Brain (organoid and tissue), 16 donors: ENCODE measurements at places on chromosomes 12 and 14.

GRCh38 chr14:85535991-85536832, 6.3 kb downstream of the FLRT2 start:
- DNase-seq: peak; percentile 49

- DNase-seq: no peak
Measured at GRCh38 chr14:50551877-50552276, 8.1 kb upstream of the ATL1 start.

DNA sequence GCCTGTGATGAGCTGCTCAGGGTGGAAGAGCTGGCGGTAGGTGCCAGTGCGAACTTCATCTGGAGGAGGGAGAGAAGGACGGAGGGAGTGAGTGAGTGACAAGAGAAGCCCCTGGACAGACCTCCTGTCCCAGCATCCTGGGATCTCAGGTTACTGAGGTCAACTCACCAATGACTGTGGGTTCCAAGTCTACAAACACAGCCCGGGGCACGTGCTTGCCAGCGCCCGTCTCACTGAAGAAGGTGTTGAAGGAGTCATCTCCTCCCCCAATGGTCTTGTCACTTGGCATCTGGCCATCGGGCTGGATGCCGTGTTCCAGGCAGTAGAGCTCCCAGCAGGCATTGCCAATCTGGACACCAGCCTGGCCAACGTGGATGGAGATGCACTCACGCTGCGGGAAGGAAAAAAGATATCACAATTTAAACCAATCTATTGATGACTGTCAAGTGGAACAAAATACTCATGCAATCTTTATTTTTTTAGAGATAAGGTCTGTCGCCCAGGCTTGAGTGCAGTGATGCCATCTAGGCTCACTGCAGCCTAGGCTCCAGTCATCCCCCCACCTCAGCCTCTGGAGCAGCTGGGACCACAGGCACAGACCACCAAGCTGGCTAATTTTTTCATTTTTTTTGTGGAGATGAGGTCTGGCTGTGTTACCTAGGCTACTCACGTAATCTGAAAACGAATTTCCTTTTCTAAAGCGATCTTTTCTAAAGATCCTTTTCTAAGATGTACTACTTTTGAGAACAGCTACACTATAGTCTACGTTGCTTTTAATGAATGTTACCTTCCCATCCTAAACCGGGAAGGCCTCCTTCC, 1.7 kb downstream of the TUBA1B start:
- no peak for DNase-seq

GRCh38 chr12:10408842-10409241, 715 bp downstream of the KLRC4 start:
- DNase-seq: no peak

DNA sequence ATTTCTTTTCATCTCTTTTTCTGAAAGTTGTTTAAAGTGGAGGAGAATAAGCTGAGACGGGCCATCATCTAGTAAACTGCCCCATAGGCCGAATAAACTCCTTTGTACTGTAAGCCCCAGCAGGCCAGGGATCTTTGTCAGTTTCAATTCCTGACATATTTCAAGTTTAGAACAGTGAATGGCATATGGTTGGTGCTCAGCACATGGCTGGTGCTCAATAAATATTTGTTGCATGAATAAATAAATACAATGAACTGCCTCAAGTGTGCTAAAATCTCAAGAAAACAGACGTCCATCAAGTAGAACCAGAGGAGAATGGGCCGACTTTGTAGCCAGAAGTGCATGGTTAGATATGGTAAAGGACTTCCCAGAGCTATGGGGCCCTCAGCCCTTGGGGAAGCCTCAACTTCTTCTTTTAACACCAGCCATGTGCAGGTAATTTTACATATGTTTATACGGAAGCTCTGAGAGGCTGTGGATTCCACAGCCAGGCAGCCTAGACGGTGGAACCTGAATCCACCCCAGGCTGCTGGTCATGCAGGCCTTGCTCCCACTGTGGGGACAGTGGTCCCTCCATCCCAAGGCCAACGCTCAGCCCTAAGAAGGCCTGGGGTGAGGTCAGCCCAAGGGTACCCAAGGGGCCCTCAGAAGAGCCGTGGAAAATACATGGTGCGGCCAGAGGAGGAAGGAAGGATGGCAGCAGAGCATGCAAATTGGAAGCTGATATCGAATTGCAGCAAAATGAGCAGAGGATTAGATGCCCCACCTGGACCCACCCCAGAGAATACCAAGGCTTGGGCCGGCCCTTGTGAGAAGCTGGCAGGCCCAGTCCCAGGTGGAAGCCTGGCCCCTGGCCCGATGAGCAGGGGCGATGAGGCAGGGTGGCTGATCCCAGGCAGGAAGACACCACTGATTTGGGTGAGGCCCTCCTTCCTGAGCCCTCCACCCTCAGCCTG, 8.7 kb upstream of the AQP2 start:
- DNase-seq: no peak

DNA sequence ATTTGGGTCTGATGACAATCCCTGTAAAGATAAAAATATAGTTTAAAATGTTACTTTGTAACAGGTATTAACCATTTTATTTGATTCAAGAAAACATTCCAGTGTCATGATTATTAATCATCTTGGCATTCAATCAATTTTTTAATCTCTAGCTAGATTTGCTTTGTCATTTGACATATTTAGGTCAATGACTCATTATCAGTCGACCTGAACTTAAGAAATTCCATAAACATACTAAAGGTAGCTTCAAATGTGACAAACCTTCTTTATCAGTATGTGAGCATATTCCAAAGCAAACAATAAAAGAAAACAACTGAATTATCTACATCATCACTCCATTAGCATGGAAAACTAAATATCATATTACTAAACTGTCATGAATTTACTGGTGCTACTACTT, 50.8 kb upstream of the CDKL1 start:
- DNase-seq: no peak

DNA sequence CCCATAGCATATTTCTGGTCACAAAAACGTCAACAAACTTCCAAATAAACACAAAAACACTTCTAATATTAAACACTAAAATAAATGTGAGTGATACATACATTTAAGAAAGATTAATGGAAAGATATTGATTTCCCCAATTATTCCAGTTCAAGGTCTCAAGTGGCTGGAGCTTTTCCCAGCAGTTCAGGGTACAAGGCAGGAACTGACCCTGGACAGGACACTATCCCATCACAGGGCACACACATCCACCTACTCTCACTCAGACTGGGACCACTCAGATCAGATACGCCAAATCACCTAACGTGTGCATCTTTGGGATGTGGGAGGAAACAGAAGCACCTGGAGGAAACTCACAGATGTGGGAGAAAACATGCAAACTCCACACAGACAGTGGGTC, 50.4 kb downstream of the GCH1 start:
- no peak for DNase-seq

GRCh38 chr12:13945236-13945635, 36.2 kb downstream of the GRIN2B start:
- no peak for DNase-seq
